ENCODE measurements at places on chromosomes 3 and 15.

- no peak for DNase-seq
Measured at GRCh38 chr3:117752984-117753717, 1043.6 kb downstream of the TUSC7 start.

DNA sequence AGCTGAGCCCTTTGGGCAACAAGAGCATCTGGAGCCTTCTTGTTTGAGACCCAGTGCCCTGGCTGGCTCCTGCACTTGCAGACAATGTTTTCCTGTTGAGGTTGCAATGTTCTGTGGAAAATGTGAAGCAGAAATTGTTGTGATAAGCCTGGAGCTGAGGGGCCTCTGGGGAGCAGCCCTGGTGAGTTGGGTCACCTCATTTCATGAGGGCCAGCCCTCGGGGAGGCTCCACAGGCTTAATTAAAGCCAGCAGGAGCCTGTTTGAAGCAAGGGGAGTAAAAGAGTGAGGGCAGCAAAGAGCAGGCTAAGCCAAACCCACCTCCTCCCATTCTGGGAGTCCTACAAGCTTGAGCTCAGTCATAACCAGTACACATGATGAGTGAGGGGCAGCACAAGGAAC lies 154.3 kb downstream of the ALDH1A2 start:
- DNase-seq, result no peak

GRCh38 chr3:97823046-97824004 lies 1.5 kb downstream of the CRYBG3 start:
- DNase-seq, result no peak

- peak; percentile 58 for DNase-seq
Measured at GRCh38 chr3:68057637-68058320, 403.4 kb upstream of the SUCLG2 start.

GRCh38 chr3:153960458-153961074 lies 160.6 kb upstream of the ARHGEF26 start:
- DNase-seq, result no peak

- DNase-seq, result no peak
Measured at GRCh38 chr15:22811640-22812039, 25.2 kb downstream of the NIPA1 start.

- DNase-seq, result no peak
Measured at GRCh38 chr3:30186741-30187219, 419.6 kb upstream of the TGFBR2 start.

DNA sequence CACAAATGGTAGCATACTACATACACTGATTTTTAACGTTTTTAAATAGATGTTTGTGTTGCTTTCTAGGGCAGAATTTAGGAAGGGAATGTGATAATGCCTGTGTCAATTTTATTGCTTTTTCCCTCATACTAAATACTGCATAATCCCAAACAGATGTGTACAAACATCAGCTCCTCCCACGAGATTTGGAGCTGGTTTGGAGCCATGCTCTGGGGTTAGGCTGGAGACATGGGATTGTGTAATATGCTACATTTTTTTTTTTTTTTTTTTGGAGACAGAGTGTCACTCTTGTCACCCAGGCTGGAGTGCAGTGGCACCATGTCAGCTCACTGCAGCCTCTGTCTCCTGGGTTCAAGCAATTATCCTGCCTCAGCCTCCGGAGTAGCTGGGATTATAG lies 80.1 kb downstream of the EBLN2 start:
- DNase-seq, result no peak

DNA sequence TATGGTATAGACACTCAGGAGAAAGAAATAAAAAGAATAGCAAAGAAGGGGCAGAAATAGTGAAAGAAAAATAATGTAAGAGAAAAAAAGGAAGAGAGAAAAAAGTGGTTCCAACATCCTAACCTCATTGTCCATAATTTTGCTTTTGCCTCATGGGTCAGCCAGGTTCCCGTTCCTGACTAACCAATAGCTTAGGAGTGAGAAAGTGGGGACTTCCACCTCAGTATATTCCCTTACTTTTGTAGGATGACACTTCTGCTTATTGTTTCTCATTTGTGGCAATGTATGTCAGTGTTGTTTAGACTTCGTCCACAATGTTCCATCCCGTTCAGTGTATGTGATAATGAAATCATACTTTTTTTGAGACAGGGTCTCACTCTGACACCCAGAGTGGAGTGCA lies 9.3 kb upstream of the SLC12A8 start:
- DNase-seq, result no peak

DNA sequence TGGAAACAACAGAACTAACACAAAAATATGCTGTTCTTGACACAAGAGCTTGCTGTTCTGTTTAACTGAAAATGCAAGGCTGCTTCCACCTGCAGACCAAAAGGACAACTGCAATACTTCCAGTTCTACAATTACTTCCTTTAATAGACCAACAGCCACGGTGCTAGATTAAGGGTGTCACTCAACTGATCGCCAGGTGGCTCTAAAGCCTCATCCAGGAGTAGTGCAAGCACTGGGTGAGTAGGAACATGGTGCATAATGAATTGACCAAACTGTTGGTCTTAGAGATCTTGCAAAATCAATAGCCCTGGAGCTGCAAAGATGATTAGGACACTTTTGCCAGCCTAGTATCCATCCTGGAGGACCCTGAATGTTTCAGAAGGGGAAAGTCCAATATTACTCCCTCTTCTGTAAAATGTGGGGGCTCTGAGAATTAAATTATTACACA lies 3.6 kb upstream of the CLDN16 start:
- no peak for DNase-seq

- no peak for DNase-seq
Measured at GRCh38 chr3:50472958-50473357, 30.5 kb downstream of the CACNA2D2 start.

- no peak for DNase-seq
Measured at GRCh38 chr3:39126532-39127071, 19.1 kb downstream of the TTC21A start.

- DNase-seq, result peak; percentile 12
Measured at GRCh38 chr3:58414538-58415197, 19.0 kb downstream of the PDHB start.

GRCh38 chr3:30073622-30074021 lies 532.8 kb upstream of the TGFBR2 start:
- DNase-seq, result no peak

DNA sequence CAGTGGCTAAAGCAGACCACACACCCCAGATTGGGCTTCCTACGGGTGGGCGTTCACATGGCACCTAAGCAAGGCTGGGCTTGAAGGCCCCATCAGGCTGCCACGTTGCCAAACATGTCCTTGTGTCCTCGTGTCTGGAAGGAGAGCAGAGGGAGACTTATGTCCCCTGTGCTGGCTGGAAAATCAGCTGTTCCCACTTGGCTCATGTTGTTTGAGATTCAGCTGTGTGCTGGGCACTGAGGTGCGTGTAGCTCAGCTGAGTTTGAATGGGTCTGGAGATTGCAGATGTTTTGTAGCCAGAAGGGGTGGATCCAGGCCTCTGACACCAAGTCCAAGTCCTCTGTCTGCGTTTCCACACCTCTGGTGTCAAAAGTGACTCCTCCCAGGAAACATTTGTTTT lies 34.6 kb downstream of the RLBP1 start:
- no peak for DNase-seq

DNA sequence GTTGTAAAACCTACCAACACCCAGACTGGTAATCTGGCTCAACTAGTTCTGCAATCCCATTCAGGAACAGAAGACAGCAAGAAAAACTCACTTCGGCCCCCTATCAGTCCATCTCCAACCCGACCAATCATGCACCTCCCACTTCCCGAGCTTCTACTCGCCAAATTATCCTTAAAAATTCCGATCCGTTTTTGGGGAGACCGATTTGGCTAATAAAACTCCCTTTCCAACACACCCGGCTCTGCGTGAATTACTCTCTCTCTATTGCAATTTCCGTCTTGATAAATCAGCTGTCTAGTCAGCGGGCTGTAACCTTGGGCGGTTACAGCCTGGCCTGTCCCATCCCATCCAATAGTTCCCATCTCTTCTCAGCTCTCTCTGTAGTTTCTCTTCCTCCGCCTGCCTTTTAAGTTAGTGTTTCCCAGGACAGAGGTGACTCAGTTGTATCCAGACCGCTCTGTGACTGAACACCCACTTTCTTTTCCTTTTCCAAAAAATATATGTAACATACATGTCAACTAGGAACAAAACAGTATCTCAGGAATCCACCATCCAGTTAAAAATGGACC lies 780 bp upstream of the ACAD9 start:
- DNase-seq, result no peak

DNA sequence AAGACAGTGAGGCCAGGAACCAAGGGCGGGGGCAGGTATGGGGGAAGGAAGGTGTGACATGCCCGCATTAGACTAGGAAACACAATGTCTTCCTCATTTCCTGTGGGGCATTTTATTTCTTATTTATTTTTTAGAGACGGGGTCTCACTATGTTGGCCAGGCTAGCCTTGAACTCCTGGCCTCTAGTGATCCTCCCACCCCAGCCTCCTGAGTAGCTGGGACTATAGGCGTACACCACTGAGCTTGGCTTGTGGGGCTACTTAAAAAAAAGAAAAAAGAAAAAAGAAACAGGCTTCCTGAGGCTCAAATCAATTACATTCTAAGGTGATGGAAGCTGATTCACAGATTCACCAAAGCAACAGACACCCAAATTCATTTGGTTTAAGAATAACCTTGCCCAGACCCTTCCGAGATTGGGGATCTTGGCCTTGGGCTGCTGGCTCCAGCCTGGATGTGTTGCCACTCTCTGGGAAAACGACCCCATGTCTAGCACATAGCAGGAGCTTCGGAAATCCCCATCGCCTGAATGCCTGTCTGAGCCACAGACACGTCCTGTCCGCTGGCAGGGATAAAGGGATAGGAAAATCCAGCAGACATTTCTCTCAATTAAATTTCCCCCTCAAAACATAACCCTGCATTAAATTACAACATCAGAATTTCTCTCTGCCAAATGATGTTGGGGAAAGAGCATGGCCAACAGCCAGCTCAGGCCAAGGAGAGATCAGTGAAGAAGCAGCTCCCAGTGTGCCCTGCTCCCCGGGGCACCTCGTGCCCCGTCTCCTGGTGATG lies 13.0 kb downstream of the CPN2 start:
- DNase-seq, result no peak

- no peak for DNase-seq
Measured at GRCh38 chr15:62079594-62079993, 12.8 kb downstream of the C2CD4A start.

DNA sequence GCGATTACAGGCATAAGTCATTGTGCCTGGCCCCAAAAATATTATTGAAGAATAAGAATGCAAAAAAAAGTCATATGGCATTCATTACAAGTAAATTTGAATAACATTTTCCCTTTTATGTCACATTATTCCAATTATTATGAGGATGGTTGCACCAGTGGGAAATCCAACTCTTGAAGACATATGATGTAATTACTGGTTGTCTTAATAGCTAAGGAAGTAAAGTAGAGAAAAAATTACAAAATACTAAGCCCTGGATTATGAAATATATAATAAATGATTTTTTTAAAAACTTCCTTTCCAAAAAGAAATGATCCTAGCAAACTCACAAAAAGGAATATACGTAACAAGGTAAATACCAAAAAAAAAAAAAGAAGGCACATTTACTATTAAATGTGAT lies 98.9 kb downstream of the FMN1 start:
- DNase-seq, result no peak

- DNase-seq, result no peak
Measured at GRCh38 chr15:31089368-31090047, 12.0 kb downstream of the TRPM1 start.

DNA sequence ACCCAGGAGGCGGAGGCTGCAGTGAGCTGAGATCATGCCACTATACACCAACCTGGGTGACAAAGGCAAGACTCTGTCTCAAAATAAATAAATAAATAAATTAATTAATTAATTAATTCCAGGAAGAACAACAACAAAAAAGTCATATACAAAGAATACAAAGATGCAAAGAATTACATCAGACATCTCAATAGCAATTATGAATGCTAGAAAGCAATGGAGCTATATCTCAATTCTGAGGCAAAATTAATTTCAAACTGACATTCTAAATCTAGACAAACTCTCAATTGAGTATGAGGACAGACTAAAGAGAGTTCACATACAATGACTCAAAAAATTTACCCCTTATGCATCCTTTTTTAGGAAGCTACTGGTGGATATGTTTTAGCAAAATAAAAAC lies 69.6 kb upstream of the CTNNB1 start:
- no peak for DNase-seq

DNA sequence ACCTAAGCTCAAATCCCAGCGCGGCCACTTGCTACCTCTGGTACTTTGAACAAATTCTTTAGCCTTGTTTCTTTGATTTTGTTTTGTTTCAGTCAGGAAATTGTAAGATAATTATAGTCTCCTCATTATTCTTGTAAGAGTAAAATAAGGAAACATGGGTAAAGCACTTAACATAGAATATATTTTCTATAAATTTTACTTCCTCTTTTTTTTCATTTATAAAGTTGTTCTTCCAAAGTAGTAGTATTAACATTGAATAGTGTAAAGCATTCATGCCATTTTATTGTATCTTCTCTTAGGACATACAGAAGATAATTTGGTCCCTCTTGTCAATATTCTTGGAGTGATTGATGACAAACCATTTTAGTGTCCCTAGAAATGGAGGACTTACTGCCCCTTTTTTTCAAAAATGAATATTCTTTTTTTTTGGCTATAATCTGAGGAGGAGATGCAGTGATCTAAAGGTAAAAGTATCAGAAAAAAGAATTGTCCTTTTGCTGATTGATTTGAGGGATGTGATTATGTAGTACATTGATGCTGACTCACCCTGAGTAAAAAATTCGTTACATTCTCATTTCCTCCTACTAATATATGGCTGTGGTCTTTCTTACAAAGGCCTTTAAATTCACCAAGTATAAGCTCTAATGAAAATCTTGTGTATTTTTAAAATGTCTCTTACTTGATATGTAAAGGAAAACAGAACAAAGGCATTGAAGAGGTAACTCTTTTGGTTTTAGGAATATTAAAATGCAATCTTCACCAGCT lies 51.0 kb downstream of the ALCAM start:
- DNase-seq, result no peak

DNA sequence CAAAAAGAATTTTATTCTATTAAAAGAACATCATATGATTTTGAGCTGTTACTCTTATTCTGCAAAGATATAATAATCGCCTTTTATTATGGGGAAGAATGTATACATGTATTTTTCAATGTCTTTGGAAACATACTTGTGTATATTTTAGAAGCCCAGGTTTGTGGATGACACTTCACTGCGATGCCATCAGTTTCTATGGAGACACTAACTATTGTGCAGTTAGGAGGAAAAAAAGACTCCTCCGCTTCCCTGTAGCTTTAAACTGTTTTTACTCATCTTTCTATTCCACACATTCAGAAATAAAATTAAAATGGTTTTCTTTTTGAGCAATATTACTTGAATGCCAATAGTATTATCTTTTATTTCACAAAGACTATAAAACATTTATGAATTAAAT lies 305.0 kb downstream of the NLGN1 start:
- no peak for DNase-seq

GRCh38 chr3:41629072-41629471 lies 332.8 kb downstream of the ULK4 start:
- DNase-seq, result no peak
